ENCODE measurements at places on chromosomes 3 and 15.

GRCh38 chr3:66483409-66483906 is 17.4 kb downstream of the LRIG1 start:
- peak; percentile 48 for DNase-seq

DNA sequence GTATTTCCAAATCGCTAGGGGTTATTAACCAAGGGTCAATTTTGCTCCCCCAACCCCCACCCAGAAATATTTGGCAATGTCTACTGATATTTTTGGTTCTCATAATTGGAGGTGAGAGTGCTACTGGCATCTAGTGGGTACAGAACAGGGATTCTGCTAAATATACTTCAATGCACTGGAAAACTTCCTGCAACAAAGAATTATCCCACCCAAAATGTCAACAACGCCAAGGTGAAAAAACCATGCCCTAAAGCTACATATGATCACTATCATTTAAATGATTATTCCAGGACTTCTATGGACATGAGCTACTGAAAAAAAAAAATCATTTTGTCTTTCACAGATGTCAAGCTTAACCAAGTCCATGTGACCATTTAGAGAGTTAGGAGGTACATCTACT is 867.9 kb downstream of the FHIT start:
- no peak for DNase-seq

DNA sequence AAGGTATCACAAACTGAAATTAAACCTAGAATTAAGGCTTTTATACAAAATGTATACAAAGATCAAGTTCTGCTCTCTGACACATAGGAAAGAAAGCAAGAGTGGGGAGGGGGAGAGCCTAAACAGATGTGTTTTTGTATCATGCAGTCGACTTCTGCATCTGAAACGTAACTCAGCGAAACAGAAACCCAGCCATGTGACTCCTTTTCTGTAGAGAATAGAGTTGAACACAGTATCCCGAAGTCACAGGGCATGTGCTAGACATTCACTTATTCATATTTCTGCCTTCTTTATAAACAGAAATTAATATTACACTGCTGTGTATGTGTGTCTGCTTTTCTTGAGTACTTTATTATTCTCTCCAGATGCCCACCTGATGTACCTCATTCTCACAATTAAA is 121.0 kb downstream of the PDZRN3 start:
- no peak for DNase-seq

DNA sequence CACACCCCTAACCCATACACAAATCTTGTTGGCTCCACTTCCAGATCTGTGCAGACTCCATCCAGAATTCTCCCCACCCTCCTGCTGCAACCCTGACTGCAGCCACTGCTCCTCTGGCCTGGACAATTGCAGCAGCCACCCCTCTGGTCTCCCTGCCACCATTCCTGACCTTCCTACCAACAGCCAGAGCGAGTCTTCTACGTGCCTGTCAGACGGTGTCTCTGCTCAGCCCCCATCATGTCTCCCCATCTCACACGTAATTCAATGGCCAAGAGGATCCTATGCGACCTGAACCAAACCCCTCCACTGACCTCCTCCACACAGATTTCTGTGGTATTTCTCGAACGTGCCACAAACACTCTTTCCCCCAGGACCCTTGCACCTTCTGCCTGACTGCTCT is 103.3 kb downstream of the TPRA1 start:
- no peak for DNase-seq

DNA sequence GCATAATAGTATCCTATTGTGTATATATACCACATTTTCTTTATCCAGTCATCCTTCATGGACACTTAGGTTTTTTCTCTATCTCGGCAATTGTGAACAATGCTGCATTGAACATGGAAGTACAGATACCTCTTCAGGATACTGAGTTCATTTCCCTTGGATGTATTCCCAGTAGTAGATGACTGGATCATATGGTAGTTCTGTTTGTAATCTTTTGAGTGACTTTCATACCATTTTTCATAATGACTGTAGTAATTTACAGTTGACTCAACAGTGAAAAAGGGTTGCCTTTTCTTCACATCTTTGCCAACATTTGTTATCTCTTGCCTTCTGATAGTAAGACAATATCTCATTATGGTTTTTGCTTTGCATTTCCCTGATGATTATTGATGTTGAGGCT is 21.8 kb downstream of the MYH15 start:
- no peak for DNase-seq

DNA sequence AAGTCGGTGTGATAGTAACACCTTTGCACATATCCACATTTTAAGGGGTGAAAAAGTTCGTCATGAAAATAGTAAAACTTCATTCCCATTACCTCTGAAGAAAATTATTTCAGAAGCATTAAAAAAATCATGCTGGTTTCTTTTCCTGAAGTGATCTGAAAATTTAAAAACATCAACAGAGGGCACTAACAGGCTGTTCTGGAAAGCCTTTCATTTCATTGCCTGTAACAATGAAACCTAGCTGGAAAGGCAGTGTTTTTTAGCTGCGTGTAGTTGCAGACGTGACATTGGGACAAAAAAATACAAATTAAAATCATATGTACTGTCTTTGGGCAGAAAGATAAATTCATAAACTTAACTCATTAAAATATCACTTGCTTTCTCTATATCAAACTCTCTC is 993.8 kb downstream of the GBE1 start:
- DNase-seq, result no peak

GRCh38 chr3:51927061-51927977 is 14.4 kb downstream of the RRP9 start:
- no peak for DNase-seq

GRCh38 chr15:33108518-33108917 is 86.0 kb downstream of the FMN1 start:
- DNase-seq, result no peak

DNA sequence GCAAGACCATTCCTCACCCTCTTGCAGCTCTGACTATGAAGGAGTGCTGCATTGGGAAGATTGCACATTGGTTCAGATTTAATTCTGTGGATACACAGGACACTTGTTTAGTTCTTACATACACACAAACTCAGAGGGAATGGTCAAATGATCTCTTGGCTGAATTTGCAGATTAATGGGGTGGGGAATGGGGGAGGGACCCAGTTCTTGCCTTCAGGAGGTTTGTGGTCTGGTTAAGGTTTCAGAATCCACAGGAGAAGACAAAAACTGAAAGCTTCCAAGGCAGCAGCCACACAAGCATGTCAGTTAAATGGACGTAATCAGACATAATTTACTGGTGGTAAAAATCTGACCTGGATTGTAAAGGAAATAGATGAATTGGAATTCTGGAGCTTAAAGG is 257.1 kb upstream of the ROPN1 start:
- DNase-seq, result no peak

- DNase-seq, result no peak
These were observed 137.5 kb downstream of the XXYLT1 start for GRCh38 chr3:195133462-195133861.

GRCh38 chr15:92951800-92952457 is 51.8 kb downstream of the CHD2 start:
- DNase-seq, result no peak

- no peak for DNase-seq
These were observed 91.5 kb upstream of the ACP3 start for GRCh38 chr3:132225664-132226063.

- no peak for DNase-seq
These were observed 102.7 kb upstream of the FGF7 start for GRCh38 chr15:49320351-49320750.

GRCh38 chr15:89513284-89513683 is 16.9 kb upstream of the RHCG start:
- DNase-seq, result no peak

DNA sequence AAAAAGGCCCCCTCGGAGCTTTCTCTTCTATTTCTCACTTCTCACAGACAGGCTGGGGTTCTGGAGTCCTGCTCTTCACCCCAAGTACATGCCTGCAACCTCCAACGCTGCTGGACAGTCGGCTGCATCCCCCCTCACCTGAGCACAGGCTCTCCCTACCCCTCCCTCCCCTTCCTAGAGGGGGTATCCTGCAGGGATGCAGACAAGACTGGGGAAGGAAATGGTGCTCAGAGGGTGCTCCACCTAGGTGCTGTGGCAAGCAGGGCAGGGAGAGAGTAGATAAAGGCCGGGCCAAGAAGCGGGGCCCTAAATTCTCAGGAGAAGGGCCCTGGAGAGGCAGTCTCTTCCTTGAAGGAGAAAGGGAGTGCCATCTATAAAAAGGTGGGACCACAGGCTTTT is 7.0 kb upstream of the STRA6 start:
- no peak for DNase-seq

DNA sequence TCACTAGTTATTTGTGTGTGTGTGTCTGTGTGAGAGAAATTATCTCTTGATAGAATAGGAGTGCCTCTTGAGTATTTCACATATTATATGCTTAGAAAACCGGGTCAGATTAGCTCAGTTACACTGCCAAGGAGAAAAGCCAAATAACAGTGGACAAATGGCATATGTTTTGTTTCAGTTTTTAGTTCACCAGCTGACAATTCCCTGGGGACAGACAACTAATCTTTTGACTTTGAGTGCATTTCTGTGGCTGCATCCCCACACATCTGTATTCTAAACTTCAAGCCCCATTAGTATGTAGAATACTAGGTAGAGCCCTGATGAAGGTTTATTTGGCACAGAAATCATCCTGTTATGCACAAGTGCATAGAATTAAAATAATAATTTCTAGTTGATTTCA is 227.7 kb upstream of the CNTN3 start:
- DNase-seq, result no peak

DNA sequence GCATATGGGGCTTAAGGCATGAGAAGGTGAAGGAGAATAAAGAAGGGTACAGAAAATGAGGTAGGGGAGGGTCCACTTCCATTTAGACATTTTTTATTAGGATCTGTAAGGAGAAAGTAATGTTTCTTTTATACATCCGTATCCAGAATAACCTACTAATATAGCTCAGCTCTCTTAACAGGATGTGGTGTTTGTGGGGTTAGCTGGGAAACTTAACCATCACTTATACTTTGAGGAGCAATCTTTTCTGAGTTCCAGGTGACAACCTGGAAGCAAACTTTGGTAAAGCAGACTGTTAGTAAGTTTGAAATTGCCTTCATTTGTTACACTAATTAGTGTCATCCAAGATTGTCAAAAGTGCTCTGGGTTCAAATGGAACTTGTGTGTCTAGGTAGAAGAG is 36.6 kb downstream of the BUB1B start:
- DNase-seq, result no peak

DNA sequence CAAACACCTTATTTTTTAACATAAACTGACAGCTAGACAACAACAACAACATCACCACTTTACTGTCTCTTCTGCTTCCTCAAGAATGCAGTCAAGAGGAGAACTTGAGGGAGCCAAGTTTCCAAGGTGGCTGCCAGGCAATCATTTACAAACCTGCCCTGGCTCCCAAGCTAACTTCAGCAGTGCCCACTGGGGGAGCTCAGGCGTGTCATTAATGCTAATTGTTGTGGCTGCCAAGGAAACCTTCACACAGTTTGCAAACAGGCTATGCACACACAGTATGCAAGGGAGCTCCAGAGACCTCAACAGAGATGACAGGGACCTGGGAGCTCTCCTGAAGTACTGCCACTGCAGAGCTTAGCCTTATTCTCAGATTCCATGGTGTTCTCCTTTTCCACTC is 2.1 kb downstream of the DZIP1L start:
- DNase-seq, result no peak

DNA sequence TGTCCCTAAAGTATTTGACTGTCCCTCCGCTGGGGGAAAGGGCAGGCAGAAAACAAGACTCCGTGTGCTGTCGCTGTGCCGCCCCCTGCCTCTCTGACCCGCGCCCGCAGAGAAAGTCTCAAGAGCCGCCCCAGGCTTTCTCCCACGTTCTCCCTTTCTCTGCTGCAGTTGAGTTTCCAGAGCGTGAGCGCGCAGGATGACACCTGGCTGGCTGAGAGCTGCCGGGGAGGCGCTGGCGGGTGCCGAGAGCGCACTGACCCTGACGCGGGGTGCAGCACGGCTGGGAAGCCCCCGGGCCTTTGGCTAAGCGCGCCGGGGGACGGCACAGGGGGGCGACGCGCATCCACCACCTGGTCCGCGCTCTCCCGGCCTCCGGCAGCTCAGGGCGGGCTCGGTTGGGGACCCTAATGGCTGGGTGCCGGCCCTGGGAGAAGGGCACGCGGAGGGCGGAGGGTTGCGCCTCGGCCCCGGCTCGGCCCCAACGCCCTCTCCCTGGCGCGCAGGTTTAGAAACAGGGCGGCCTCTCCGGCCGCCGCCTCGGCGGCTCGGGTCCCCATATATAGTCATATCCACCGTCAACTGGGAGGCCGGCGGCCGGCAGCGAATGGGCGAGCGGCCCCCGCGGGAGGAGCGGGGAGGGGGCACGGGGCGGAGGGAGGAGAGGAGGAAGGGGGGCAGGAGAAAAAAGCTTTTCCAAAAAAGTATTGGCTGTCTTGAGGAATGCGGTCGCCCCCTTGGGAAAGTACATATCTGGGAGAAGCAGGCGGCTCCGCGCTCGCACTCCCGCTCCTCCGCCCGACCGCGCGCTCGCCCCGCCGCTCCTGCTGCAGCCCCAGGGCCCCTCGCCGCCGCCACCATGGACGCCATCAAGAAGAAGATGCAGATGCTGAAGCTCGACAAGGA is at the start of gene TPM1:
Gene TPM1 (plus strand): TSS at position 774 of the 903 bp plus-strand sequence. CDS start 83 bp downstream, at position 857.
- DNase-seq, result no peak

Measured in nucleus accumbens (tissue), 56 donors.